ENCODE measurements at places on chromosomes 4 and X.

DNA sequence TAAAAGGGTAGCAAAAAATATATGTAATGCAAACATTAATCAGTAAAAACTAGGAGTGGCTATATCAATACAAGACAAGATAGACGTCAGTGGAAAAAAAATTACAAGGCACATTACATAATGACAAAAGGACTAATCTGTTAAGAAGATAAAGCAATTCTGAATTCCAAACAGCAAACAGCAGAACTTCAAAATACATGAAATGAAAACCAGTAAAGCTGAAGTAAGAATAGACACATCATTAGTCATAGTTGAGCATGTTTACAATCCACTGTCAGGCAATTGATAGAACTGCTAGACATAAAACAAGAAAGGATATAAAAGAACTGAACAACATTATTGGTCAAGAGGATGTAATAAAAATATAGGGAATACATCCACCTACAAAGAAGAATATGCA, 12.2 kb downstream of the SULT1B1 start:
- DNase-seq = no peak

- no peak for DNase-seq
Observed at GRCh38 chr4:110852793-110853192, 229.9 kb upstream of the PITX2 start.

DNA sequence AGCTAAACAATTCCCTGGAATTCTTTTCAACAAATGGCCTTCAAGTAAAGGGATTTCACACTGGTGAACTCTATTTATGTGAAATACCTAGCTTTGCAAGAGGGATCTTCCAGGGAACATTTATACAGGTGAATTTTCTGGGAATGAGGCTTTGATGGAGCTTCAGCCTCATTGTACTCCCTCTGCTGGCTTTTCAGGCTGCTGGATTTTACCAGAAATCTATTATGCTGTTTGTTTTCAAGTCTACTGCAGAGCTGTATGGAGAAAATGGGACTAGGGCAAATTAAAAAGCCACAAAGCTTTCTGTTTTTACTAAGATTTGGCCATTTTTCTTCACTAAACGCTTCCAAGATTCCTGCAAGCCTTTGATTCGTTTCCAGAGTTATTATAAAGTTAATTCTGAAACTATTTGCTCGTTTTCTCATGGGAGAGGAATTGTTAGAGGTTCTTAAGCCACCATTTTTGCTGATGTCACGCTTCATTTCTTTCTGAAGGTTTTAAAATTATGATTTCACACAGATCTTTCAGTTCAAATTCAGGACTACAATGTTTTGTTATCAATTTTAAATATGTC, 31.6 kb downstream of the KDM6A start:
- no peak for DNase-seq

DNA sequence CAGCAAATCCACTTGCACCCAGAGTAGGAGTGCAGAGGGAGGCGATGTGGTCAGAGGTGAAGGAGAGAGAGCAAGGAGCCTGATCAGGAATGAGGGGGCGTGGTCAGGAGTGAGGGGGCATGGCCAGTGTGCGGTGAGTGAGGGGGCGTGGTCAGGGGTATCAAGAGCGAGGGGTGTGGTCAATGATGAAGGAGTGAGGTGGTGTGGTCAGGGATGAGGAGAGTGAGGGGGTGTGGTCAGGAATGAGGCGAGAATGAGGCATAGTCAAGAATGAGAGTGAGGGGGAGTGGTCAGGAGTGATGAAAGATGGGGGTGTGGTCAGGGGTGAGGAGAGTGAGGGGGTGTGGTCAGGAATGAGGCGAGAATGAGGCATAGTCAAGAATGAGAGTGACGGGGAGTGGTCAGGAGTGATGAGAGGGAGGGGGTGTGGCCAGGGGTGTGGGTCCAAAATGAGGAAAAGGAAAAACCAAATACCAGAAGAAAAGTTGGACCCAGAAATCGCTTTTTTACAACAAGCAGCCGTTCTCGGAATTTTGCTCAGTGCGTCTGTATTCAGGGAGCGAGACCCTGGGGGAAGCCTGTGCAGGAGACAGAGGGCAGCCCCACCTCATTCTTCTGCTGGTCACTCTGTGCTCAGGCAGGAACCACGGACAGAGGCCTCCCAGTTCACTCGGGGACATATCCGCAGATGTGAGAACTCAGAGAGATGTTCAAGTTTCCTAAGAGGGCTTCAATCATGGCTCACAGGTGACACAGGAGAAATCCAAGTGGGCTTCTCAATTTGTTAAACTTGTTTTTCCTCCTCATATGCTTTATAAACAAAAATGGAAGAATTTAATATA, 47.5 kb downstream of the MAGEA1 start:
- DNase-seq = no peak

DNA sequence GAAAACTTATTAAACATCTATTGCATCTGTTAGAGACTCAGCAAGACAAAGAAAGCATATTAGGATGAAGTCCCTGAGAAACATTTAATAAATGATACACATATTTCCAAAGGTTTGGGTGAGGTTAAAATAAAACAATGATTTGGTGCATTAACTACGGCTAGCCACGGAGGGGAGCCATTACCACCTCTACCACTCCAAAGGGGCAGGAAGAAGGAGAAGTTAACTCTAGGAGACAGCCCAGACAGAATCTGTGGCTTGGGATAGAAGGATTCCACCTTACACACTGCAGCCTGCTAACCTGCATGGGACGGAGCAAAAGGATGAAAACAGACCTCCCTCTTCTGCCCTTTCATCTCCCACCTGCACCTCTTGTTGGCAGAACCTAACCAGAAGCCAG, 189.1 kb upstream of the C1QTNF7 start:
- DNase-seq = no peak

DNA sequence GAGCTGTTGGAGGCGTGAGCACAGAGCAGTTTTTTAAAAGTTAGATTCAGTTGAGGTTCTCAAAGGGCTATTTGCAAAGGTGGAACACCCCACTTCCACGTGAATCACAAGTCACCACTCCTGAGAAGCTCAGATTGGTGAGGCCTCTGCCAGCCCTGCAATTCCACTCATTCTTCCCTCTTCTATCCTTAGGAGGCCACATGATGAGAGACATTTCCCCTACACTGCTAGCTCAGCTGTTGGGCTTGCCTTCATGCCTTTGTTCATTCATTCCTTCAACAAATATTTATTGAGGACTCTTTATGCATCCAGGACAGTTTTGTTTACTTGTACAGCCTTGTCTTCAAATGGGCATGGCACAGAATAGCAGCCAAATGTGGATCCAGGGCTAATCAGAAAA, 3.7 kb downstream of the SRPX2 start:
- DNase-seq = no peak

GRCh38 chr4:81965911-81966310, 407.9 kb downstream of the HNRNPD start:
- no peak for DNase-seq

DNA sequence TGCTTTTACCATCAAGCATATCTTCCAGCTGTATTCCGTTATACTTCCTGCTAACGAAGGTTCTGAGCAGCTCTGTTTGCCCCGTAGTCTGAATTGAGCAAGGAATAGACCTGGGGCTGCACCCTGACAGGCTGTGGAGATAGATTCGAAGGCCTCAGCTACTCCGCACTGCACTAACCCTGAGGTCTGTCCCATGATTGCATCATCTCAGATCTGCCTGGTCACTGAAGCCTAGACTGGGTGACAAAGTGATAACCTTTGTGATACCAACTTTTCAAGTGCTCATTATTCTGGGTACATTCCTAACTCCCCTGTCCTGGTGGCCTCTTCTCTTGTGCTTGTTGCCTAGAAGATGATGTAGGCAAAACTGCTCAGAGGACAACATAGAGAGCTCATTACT, 29.9 kb upstream of the PGRMC1 start:
- DNase-seq = no peak

GRCh38 chr4:133316909-133317308, 167.8 kb downstream of the PCDH10 start:
- DNase-seq = no peak

All from stimulated activated CD4-positive, alpha-beta T cell treated with anti-CD3 and anti-CD28 coated beads, Interleukin-1b, Interleukin-23, amount 100 ng/mL, for 1 hour (primary cell).